ENCODE measurements at places on chromosomes 12 and 14.

- DNase-seq = peak; percentile 70
Measured at GRCh38 chr12:84502907-84503787, 409.5 kb downstream of the SLC6A15 start.

- peak; percentile 58 for DNase-seq
Measured at GRCh38 chr12:116015525-116015924, 262.0 kb downstream of the MED13L start.

GRCh38 chr14:81567302-81567701 lies 33.6 kb upstream of the SEL1L start:
- no peak for DNase-seq

DNA sequence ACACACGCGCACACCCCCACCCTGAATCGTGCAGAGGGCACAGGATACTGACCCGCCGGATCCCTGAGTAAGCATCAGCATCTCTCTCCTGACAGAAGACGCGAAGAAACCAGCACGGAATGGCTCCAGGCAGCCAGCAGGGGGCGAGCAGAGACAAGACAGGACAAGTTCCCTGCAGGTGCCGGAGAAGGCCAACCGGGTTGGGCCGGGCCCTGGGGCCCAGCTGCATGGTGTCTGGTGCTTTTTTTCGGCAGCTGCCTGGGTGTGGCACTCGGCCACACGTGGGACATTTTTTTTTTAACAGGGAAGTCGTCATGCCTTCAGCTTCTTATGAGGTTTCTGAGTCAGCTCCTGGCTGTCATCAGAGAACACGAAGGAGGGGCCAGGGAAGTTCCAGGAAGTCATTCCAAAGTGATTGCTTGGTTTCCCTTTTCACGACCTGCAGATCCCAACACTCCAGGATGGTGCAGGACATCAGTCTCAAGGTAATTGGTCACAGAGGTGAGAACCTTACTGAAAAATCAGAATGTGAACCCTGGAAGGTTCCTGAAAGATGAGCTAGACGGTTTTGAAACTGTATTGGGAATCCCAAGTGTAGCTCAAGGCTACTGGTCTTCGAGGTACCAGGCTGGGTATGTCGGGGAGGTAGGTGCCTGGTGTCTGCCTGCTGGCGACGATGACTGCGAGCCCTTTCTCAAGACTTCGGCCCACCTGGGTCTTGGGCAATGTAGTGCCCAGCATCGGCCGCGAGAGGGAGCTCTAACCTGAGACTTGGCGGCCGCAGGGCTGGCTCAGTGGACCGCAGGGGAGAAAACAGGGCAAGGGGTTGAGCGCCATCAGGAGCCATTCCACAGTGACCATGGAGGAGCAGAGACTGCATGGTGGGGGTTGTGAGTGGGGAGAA lies 190.8 kb upstream of the PRMT8 start:
- DNase-seq = peak; percentile 94

GRCh38 chr14:77707355-77707723 lies 484 bp downstream of the ALKBH1 start:
- peak; percentile 67 for DNase-seq

GRCh38 chr12:113092607-113093408 lies 36.3 kb downstream of the DTX1 start:
- DNase-seq = peak; percentile 25

DNA sequence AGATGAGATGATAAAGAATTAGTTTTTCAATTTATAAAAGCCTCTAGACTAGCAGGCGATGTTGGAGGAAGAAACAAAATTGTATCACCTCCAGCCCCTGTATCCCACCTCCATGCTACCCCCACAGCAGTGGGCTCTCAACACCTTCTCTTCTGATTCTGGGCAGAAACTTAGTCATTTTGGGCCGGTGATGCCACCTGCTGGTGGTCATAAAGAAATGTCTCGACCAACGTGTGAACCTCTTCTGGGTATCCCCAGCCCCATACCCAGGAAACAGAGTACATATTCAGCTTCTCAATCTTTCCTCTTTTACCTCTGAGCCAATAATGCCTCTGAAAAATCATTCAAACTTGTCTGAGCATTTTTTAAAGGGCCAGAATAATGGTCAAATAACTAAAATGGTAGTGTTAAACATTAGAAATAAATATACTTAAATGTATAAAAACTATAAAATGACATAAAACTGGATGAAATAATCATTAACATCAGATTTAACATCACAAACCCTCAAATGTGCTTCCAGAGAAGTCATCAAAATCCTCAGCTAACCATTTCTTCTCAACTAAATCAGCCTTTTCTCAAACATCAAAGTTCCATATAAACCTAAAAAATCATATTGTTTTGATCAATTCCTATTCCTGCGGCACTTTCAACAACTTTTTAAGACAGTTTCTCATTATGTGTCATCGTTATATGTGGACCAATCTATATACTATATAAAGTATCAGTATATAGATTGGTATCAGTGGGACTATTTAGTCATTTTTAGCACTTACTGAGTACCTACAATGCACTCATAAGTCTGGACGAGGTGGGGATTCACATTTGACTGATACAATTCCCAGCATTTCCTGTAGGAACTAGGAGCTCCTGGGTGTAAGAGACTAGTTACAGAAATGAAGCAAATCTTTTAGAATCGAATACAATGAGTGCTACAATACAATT lies 69.4 kb downstream of the ATXN2 start:
- DNase-seq = peak; percentile 68

DNA sequence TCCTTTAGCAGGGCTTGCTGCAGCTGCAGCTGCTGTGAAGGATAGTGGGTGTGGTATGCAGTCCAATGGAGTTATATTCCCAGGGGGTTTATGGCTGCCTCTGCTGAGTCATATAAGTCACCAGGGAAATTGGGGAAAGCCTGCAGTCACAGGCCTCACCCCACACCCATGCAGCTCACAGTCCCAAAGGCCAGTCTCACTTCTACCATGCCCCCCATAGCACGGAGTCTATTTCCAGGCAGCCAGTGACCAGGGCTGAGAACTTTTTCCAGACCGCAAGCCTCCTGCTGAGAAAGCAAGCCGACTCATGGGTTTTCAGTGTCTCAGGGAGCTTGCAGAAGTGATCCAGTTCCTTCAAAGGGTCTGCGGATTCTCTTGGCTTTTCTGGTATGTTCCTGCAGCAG lies 322.4 kb upstream of the CLEC14A start:
- no peak for DNase-seq

GRCh38 chr14:75660238-75660629 lies 442 bp downstream of the ERG28 start:
- no peak for DNase-seq

DNA sequence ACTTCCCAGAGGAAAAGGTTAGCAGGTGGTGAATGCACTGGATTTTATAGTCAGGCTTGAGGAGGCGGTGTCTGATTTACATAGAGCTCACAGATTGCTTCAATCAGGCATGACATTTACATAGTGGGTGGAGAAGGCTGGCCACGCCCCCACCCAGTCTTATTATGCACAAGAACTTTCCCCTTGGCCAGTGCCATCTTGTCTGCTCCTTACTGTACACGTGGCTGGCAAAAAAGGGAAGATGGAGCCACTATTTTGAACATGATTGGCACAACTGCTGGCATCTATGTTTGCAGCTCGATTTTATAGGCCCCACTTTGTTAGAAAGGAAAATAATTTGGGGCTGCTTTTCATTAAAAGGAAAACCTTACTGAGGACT lies 10.9 kb upstream of the LGMN start:
- no peak for DNase-seq

- DNase-seq = no peak
Measured at GRCh38 chr12:3170423-3171194, 93.4 kb downstream of the TSPAN9 start.

GRCh38 chr12:14260011-14260993 lies 105.2 kb upstream of the ATF7IP start:
- DNase-seq = peak; percentile 93

- DNase-seq = no peak
Measured at GRCh38 chr12:6041891-6042290, 82.6 kb downstream of the VWF start.

GRCh38 chr14:37329189-37330001 lies 131.7 kb downstream of the MIPOL1 start:
- DNase-seq = no peak

- DNase-seq = no peak
Measured at GRCh38 chr14:44154874-44155273, 352.2 kb downstream of the FSCB start.

- no peak for DNase-seq
Measured at GRCh38 chr14:104356738-104357688, 218.6 kb downstream of the KIF26A start.

DNA sequence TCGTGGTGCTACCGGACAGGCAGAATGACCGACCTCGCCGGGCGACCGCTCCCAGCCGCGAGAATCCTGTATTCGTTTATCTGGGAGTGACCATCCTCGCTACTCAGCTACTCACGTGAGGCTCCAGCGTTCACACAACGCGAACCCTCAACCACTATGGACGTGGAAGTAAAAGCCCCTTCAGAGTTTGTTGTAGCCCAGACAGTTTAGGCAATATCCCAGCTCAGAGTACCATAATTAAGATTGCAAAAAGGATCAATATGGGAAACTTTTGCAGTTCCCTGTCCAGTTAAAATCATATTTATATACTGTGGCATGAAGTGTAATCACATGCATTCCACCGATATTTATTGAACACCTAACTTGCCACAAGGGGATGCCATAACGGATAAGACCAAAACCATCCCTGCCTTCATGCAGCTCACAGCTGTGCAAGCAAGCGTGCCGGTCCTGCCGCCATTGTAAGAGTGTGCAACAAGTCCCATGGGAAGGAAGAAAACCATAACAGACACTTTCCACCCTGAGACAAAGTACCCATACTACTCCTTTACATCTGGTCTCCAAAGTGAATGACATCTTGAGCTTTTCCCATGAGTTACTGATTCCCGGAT lies 938 bp upstream of the MAX start:
- no peak for DNase-seq

GRCh38 chr12:102356690-102357089 lies 123.7 kb downstream of the IGF1 start:
- DNase-seq = no peak

GRCh38 chr12:14950982-14951746 lies 10.2 kb downstream of the ARHGDIB start:
- peak; percentile 50 for DNase-seq

DNA sequence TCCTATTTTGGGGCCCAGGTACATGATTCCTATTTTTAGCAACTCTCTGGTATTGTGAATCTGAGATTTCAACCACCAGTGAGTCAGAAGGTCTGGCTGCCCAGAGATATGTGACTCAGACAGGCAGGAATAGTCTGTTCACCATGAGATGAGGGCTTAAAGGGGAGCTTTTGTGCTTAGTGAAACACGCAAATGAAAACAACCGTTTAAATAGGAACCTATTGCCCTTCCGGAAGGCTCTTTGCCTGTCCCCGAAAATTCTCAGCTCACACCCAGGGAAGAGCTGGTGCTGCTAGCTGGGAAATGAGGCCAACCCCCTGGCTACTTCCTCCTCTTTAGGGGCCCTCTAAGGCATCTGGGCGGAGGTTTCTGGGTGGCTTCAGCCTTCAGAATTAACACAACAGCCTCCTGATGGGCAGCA lies 283.6 kb downstream of the CACNA1C start:
- DNase-seq = peak; percentile 57

- DNase-seq = no peak
Measured at GRCh38 chr14:67487332-67487731, 1.2 kb downstream of the TMEM229B start.

- DNase-seq = no peak
Measured at GRCh38 chr12:124453419-124454351, 113.7 kb downstream of the NCOR2 start.

DNA sequence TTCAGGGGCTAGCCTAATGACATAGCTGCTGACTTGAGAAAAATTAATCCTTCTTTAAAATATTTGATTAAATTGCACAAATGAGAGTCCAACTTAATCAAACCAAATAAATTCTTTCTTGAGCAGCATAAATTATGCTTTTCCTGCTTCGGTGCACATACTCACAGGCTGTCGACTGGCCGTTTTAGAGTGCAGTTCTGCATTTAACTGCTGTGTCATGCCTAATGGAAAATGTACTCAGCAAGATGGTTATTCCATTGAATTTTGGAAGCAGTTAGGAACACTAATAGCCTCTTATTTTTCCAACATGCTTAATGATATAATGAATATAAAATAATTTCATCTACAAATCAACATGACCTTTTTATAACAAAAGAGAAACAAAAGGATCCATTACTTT lies 266.1 kb upstream of the LRIG3 start:
- peak; percentile 43 for DNase-seq

- peak; percentile 87 for DNase-seq
Measured at GRCh38 chr14:76955575-76956315, 72.8 kb downstream of the IRF2BPL start.

DNA sequence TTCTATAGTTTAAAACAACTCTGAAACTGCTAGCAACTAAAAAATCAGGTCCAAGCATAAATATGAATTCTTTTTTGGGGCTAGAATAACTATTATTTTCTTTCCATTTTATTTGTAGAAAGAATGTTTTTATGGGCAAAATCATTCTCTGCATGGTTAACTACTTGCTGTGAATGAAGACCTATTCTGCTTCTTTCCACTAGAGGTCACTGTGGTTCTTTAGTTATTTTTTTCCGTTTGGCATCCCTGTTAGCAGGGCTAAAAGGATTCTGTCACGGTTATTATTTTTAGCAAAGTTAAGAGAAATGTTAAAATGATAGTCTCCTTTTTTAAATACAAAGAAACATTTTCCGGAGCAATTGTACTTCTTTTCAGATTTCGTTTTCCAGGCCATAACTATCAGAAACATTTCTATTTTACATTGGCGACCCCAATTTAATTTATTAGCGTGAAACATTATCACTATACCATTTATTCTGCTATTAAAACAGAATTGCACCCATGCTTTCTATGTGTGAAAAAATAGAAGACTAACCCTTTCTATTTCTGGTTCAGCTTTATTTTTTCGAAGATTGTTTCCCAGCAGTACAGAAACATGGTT lies 404.8 kb downstream of the ATP23 start:
- DNase-seq = peak; percentile 83

GRCh38 chr12:65765436-65765813 lies 58.9 kb upstream of the HMGA2 start:
- DNase-seq = no peak

GRCh38 chr12:82474798-82475184 lies 116.5 kb downstream of the METTL25 start:
- no peak for DNase-seq

- no peak for DNase-seq
Measured at GRCh38 chr12:28027328-28027727, 54.8 kb upstream of the PTHLH start.

DNA sequence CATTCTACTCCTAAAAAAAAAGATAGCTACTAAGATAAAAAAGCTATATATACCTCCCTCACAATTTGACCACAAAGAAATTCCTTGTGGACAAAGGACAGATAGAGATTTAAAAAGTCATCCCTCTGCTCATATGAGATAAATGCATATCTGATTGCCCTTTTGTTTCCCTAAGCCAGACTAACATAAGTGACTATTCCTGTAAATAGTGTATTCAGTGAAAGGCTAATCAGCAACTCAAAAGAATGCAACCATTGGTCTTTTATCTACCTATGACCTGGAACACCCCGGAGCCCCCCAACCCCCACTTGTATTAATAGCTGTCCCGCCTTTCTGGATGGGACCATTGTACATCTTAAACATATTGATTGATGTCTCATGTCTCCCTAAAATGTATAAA lies 6.3 kb upstream of the TMPO start:
- DNase-seq = no peak
